ENCODE measurements at places on chromosomes 2 and 18. TPM values are rescaled to one million over a fixed set of nuclear protein-coding genes. Genes with fewer than 3 reads are reported as not detected.

Gene AQP4
- total RNA-seq = 0.12 TPM

Gene CIB4
- total RNA-seq = not detected

DNA sequence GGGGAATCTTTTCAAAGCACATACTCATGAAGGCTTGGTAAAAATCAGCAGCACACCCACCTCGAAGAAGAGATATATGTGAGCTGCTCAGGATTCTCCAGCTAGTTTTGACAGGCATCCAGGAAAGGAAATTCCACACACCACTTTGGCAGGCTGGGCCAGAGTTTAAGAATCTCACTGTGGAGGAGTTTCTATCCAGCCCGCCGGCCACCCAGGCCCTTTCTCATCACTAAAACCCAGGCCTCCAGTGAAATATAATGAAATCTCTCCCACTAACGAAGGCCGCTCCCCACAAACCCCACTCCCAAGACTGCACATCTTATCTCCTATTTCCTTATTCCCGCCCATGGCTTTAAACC is 202.0 kb downstream of the GLI2 start:
- DNase-seq = peak; percentile 48

Gene DYNC1I2
- 82.4 TPM for total RNA-seq

DNA sequence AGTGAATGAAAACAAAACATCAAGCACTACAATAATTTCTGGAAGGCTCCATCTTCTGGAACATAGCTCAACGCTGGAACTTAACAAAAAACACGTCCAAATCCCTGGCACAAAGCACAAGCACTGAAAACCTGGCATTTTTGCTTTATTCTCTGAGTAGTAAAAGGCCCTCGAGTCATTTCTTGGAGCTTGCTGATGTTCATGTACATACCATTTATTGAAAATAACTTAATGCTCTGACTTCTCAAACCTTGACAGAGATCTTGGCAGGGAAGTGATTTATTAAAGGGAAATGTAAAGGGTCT is 76.5 kb upstream of the STK17B start:
- no peak for DNase-seq

DNA sequence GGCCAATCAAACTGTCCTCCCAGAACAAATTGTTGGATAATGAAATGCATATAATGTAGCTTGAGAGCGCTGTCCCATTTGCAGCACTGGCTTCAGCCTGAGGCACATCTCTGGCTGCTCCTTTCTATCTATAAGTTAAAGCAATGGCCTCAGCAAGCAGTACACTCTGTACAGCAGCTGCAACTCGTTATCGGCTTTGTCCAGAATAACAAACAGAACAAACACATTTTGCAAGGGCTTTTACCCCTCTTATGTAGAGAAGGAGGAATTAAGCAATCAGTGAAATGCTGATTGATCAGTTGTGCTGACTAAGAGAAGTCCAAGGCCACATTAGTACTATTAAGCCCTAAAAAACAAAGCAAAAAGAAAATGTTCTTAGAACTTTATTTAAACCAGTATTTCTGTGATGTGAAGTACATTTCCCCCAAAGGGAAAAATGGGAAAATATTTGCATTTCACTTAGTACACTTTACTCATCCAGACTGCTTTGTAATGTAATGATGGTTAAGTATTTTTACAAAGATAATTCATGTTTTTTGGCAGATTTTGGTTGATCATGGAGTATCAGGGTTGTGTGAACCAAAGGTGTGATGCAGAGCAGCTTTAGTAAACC is 15.0 kb upstream of the CPS1 start:
- DNase-seq = no peak

All from cardiac muscle cell (in vitro differentiated cells and primary cell).